ENCODE measurements at places on chromosomes 2 and 18. TPM values are rescaled to one million over a fixed set of nuclear protein-coding genes. Genes with fewer than 3 reads are reported as not detected.

The THADA gene
- 15.4 TPM for total RNA-seq

The DCC gene
- total RNA-seq: 0.36 TPM

The LIPG gene
- 32.9 TPM for total RNA-seq

The ASB18 gene
- not detected for total RNA-seq

The HOXD9 gene
- total RNA-seq: not detected

The ATP6V1C2 gene
- total RNA-seq: not detected

The PLGLB2 gene
- not detected for total RNA-seq

The KIF5C gene
- 0.16 TPM for total RNA-seq

The CXCR1 gene
- total RNA-seq: not detected

The SERPINB4 gene
- not detected for total RNA-seq

The PROC gene
- not detected for total RNA-seq

The AOX1 gene
- total RNA-seq: 76.8 TPM

The NEURL3 gene
- not detected for total RNA-seq

The WNT10A gene
- total RNA-seq: not detected

The LYPD6 gene
- total RNA-seq: not detected

The HRH4 gene
- not detected for total RNA-seq

The RNF152 gene
- 4.4 TPM for total RNA-seq

The SMYD1 gene
- total RNA-seq: not detected

The PJVK gene
- total RNA-seq: 6.5 TPM

The ACVR1C gene
- total RNA-seq: not detected

The CD207 gene
- not detected for total RNA-seq

The ZNF514 gene
- total RNA-seq: 6.9 TPM

The DSG3 gene
- total RNA-seq: not detected

The CYRIA gene
- total RNA-seq: 2.9 TPM

The KLHL30 gene
- total RNA-seq: not detected

The SCYGR6 gene
- total RNA-seq: not detected

The RAMP1 gene
- total RNA-seq: 13.8 TPM

The UGT1A5 gene
- total RNA-seq: not detected

The ELOA2 gene
- not detected for total RNA-seq

The ZNF2 gene
- total RNA-seq: 5.7 TPM

The DYNAP gene
- total RNA-seq: not detected

The KCNJ3 gene
- total RNA-seq: not detected

The GPR39 gene
- 0.90 TPM for total RNA-seq

The CGREF1 gene
- total RNA-seq: 28.2 TPM

The ITPRIPL1 gene
- total RNA-seq: not detected
